ENCODE measurements at places on chromosomes 5 and 9.

DNA sequence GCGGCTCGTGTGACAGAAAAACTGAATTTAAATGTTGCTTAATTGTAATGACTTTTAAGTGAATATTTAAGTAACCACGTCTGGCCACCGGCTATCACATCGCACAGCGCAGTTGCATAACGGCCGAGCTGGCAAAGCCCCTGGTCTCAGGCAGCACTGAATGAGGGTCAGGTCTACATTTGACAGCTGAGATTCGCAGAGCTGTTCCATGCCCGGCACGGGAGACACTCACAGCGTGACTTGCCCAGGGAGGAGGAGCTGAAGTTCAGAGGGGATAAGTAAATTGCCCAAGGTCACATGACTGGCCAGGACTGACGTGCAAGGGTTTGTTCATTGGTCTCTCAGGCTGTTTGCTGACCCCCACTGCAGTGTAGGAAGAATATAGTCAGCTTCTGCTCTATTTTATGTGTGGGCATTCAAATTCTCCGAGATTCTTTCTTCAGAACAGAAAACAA lies 17.4 kb upstream of the COL5A1 start:
- no peak for DNase-seq

GRCh38 chr5:78334811-78335210 lies 25.6 kb upstream of the SCAMP1 start:
- DNase-seq: no peak

DNA sequence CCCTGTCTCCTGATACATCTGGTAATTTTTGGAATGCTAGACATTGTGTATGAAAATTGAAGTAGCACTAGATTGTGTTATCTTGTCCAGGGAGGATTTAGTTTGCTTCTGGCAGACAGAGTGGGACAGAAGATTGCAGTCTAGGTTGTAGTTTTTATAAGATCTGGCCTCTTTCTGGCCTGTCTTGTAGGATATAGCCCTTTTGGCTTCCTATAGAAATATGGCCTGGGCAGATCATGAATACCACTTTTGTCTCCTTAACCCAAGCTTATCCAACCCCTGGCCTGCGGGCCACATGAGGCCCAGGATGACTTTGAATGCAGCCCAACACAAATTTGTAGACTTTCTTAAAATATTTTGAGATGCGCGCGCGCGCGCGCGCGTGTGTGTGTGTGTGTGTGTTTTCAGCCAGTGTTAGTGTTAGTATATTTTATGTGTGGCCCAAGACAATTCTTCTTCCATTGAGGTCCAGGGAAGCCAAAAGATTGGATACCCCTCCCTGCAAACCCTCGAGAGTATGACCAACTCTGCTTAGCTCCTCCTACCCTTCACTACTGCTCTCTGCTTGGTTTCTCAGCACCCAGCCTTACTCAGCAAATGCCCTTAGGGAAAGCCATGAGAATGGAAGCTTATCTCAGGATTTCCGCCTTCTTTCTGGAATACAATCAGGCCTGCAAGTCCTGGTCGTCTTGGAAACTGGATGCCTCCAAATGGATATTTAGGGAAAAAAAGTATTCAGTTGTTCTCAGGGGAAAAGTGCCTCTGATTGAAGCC lies 26.5 kb downstream of the ANKRD33B start:
- DNase-seq: no peak

GRCh38 chr9:91180240-91180929 lies 181.3 kb downstream of the AUH start:
- DNase-seq: no peak

DNA sequence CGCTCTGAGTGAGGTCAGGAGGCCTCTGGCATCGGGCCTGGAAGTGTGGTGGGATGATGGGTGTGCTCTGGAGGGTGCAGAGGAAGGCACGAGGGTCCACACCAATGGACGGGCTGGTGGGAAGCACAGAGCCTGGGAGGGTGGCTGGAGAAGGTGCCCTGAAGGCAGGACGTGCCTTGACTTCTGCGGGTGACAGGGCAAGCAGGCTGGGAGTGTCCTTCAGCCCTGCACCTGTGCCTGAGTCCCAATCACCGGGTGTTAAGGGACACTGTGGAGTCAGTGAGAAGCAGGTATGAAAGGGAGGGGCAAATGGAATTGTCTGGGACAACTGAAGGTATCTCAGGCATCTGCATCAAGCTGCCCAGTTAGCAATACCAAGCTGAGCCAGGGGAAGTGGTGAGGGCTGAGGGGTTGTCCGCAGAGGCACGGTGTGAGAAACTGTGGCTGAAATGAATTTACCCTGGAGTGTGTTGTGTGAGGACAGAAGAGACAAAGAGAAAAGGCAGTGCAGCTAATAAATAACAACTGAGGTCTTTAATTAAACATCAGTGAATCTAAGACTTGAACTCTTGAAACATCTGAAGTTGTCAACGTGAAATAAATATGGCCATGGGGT lies 50.4 kb downstream of the DAP start:
- no peak for DNase-seq

GRCh38 chr9:89077519-89077918 lies 86.3 kb downstream of the S1PR3 start:
- no peak for DNase-seq

- no peak for DNase-seq
Observed at GRCh38 chr9:129113645-129114304, 2.6 kb downstream of the PTPA start.

GRCh38 chr5:172594867-172595466 lies 46.1 kb upstream of the NEURL1B start:
- DNase-seq: no peak

DNA sequence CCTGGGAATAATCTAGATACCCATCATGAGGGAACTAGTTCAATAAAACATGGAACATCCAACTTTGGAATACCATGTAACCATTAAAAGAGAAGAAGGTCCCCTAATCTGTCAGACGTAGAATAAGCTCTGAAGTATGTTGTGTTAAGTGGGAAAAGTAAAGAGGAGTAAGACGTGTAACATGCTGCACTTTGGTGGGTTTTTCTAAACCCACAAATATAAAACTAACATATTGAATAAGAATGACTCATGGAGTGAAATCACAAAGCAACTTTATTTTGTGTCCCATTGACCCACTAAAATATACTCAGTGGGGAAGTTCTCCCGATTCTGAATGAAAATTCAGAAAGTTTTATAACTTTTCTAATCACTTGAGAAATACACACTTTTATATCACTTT lies 67.9 kb upstream of the PIK3R1 start:
- DNase-seq: no peak

GRCh38 chr5:135398160-135398854 lies 724 bp downstream of the MACROH2A1 start:
- DNase-seq: no peak

GRCh38 chr5:72441862-72442540 lies 65.2 kb downstream of the ZNF366 start:
- no peak for DNase-seq

DNA sequence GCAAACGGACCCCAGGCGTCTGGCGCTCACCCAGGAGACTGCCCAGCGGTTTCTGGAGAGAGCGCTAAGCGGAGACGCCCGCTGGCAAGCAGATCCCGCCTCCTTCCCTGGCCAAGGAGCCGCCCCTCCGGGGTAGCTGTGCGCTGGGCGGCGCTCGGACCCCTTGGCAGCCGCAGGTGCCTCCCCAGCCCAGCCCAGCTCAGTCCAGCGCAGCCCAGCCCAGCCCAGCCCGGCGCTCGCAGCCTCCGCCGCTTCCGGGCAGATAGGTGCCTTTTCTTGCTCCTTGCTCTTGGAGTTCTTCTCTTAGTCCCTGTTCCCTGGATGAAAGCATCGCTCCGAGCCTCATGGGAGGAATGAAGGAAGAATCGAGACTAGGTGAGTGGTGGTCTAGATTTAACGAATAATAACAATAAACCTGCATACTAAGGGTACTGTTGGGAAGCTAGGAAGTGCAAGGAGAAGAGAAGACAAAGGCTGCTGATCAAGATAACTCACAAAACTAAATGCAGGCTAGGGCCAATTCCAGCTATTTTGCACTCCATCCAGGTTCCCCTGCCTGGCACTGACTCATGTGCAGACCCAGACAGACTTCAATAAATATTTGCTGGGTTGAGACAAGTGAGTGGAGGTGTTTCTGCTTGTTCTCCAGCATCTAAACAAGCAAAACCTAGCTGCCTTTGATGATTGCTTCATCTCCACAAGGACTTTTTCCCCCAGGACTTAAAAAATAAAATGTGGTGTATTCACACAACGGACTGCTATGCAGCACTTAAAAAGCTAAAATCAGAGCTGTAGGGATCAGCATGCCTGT lies at the start of gene STK32A:
Gene STK32A (plus strand): TSS at position 202 of the 811 bp plus-strand sequence. CDS start 4,609 bp downstream, outside the sequence.
- DNase-seq: no peak
